LoVo (cell line): ENCODE measurements at places on chromosomes 1 and 21.

DNA sequence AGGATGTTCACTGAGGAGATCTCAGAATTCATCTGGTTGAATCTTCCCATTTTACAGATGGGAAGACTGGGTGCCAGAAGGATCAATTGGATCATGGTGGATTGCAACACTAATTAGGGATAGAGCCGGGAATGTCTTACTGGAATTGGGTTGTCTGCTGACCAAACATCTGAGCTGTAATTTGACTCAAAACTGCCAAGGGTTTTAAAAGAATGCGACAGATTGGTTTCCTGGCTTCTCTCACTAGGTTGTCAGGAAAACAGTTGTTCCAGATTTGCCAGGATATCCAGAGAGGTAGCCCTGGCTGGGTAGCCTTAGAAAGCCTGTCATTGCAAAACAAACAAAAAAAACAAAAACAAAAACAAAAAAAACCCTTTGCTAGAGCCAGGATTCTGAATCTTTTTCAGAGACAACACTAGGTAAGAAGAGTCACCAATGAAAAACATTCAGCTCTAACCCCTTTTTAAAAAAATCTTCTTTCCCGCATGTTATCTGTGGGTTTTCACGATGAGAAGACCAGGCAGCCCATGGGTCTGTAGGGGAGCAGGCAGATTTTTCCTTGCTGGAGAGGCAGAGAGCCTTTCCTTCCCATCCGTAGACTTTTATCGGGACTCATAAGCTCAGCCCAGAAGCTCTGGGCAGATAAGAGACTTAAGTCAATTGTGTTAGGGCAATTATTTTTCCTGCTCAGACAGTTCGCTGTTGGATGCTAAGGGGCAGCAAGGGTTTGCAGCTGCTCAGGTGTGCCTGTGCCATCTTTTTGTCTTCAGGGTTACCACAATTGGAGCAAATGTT is 418.9 kb downstream of the PRDM2 start:
- no peak for DNase-seq

DNA sequence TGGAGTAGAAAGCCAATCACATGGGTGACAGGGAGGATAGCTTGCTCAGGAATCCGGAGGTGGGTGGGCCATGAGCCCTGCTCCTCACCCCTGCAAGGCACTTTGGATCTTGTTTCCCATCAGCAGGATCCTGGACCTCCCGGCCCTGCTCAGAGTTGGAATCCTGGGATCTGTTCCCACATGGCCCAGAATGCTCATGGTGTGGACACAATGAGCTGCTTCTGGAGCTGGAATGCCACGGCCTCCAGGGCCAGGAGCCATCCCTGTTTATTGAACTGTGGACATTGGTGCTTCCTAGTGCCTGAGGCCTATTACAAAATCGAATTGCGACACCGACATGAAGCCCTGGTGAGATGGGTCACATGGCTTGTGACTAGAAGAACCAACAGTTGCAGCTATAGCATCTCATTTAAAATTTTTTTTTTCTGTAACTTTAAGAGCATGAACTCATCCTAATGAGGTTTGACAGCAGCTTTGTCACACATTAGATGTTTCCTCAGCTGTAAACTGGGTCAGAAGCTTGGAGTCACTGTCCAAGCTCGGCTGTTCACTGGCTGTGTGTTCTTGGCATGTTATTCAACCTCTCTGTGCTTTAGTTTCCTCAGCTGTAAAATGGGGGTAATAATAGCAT is 40.4 kb upstream of the GOLT1A start:
- no peak for DNase-seq

GRCh38 chr1:119865627-119866026 is 30.7 kb downstream of the ADAM30 start:
- DNase-seq, result no peak

DNA sequence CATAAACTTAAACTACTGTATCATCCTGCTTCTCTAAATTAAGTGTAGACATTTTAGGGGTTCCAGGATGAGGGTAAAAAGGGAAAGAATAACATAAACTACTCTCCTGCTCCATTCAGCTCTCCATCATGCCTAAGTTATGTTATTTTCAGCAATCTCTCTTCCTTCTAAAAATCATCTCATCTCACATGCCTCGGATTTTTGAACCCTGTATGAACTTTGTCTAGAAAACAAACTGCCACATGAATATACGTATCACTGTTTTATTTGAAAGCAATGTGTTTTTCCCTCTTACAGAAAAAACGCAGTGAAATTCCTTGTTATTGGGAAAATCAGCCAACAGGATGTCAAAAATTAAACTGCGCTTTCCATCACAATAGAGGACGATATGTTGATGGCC is 32.6 kb downstream of the ZBED6 start:
- no peak for DNase-seq
